MG63 (cell line): ENCODE measurements at places on chromosomes 6 and 20. TPM values are rescaled to one million over a fixed set of nuclear protein-coding genes. Genes with fewer than 3 reads are reported as not detected.

Gene TLDC2
- total RNA-seq, result not detected in 2 replicates

Gene GSTA1
- 2.2 TPM in 2 replicates for total RNA-seq

GRCh38 chr6:34598712-34599111 lies 42.6 kb upstream of the SPDEF start:
- DNase-seq, result no peak

- DNase-seq, result peak; percentile 55
These were observed 188.2 kb downstream of the NFATC2 start for GRCh38 chr20:51354191-51354768.

DNA sequence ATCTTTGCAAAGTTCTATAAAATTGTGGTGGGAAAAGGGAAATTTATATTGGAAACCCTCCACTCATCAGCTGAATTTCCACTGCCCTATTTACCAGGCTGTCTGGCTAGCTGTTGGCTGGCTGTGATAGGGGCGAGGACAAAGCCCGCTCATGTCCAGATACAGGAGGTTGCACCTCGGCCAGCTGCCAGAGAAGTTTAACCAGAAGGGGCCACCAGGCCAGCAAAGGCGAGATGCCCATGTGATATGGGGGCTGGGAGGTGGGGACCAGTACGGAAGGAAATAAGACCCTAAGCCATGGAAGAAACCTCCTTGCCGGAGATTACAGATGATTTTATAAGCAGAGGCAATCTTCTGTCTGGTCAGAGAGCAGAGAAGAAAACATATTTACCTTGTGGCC lies 143.8 kb downstream of the FNDC1 start:
- no peak for DNase-seq

DNA sequence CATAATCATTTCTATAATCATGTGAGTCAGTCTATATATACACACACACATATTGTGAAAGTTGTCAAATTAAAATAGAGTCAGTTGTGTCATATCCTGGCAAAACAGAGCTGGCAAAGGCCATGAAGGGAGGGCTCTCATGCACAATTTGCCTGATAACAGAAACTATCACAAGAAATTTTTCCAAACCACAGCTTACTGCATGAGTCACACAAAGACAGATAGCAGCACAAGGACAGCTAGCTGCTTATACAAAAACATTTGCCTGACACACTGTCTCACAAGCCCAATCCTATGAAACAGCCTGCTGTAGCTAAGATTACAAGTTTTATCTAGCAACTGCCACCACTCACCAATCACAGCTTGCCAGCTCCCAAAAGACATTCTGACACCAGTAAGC lies 848.5 kb upstream of the MAN1A1 start:
- peak; percentile 3 for DNase-seq

DNA sequence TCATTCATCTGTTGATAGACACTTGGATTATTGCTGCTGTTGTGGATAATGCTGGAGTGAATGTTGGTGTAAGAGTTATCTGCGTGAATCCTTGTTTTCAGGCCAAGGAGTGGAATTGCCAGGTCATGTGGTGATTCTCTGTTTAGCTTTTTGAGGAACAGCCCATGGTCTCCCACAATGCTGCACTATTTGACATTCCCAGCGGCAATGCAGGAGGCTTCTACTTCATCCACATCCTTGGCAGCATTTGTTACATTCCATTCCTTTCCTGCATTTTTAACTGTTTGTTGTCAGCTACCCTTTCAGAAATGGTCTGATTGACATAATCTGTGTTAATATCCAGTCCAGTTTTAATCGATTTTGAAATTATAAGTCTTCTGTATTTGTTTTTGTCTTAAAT lies 51.7 kb upstream of the CLDN20 start:
- no peak for DNase-seq

- DNase-seq, result no peak
These were observed 84.1 kb upstream of the TSHZ2 start for GRCh38 chr20:52888096-52888495.

- no peak for DNase-seq
These were observed 24.1 kb downstream of the KLHL32 start for GRCh38 chr6:96948631-96949030.

- DNase-seq, result no peak
These were observed 1.7 kb downstream of the IP6K3 start for GRCh38 chr6:33744895-33745546.

GRCh38 chr6:7909323-7910276 lies 988 bp downstream of the TXNDC5 start:
- DNase-seq, result peak; percentile 77

DNA sequence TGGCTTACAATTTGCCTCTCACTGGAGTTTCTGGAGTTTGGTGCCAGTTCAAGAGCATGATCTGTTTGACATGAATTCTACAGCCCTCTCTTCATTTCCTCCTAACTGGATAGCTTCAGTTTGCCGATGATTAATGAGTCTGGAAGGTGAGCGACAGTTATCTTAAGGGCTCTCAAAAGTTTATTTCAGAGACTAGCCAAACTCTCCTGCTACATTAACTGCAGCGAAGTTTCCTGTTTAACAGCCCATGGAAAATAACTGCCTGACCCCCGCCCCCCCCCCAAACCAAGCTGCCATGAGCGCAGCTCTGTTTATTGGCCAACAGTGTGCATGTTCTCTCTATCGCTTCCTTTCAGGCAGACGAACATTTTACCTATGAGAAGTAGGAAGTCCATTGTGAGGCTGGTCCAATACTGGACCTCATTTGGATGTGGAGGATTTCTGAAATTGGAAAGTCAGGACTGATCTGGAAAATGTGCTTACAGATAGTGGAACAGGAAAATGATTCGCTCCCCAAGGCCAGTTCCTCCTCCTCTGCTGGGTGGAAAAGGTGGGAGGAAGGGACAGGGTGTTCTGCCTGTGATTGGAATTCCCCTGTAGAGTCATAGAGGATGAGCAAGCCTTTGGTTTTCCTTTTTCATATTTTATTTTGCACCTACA lies 522.2 kb upstream of the JAG1 start:
- peak; percentile 42 for DNase-seq
